Astrocyte (in vitro differentiated cells and primary cell): ENCODE measurements at places on chromosomes 1 and 21.

DNA sequence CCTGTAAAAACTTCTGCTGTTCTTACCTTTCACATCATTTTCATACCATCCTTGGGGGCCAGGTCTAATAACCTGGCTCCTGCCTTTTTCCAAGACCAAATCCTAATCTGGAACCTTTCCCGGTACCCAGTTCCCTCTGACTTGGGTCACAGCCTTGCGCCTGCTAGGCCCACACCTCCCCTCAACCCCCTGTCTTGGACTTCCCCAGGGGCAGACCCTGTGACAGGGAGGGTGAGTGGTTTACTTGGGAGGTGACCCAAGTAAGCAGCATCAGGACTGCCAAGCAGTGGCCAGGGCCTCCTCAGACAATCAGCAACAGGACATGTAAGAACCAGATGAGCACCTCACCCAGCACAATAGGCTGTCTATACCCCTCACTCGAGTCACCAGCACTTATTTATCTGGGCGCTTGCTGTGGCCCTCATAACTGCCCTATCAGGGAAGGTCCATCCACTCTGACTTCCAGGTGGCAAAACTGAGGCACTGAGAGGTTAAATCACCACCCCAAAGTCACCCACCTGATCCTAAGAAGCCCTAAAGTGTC, 124.7 kb downstream of the MATN1 start:
- DNase-seq: no peak

GRCh38 chr1:24640288-24640687, 2.8 kb upstream of the SRRM1 start:
- DNase-seq: no peak

DNA sequence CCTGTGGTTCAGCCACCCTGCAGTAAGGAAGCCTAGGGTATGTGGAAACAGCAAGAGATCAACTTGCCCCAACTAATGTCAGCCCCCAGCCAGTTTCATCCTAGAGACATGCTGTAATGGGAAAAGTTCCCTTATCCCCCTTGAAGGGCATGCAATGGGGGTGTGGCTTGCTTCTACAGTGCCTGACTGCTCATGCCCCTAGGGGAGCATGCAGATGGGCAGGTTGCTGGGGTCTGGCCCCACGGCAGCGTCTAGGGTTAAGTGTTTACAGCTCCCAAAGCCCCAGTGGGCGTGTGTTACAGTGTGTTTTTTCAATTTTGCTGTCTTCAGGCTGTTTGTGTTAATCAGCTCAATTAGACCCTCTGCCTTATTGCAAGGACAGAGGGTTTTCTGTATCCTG, 1105.9 kb downstream of the AMY1C start:
- DNase-seq: no peak

DNA sequence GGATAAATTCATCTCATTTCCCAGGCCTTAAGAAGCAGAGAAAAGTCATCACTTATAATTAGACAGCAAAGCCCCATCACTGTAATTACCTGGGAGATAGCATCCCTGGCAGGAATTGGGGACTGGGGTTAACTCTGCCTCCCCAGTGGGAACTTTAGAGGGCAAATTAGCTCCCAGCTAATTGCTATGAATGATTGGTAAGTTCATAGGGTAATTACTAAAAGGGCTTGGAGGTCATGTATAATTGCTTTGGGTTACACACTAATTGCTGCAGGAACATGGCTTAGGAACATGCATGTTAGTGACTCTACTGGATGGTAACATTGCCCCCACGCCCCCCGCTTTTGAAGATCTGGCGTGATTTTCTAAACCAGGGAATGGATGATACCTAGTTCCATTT, 64.8 kb downstream of the UBE2T start:
- DNase-seq: no peak
